Muscle of leg (tissue), 16 donors: ENCODE measurements at places on chromosomes 16 and 17. TPM values are rescaled to one million over a fixed set of nuclear protein-coding genes. Genes with fewer than 3 reads are reported as not detected.
A peak's percentile ranks its signal among the peaks of the same experiment; 100 is the strongest.

DNA sequence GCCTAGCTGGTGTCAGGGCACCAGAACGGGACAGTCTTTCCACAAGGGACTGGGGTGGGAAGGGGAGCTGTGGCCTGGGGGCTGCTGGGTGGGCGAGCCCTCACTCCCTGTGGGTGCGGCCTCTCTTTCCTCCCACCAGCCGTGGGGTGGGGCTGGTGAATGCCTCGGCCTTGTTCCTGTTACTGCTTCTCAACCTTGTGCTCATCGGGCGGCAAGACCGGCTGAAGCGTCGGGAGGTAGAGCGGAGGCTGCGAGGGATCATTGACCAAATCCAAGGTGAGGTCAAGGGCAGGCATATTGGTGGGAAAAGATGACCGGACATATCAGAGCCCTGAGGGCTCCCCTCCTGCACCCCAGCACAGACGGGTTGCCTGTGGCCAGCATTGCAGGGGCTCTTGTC lies 29.2 kb downstream of the CASKIN2 start:
- H3K4me3 ChIP-seq, result no peak overlapping the region
- H3K4me1 ChIP-seq, result peaks cover 67% of the 10 kb centered on the region
- H3K27ac ChIP-seq, result no peak overlapping the region
- H3K36me3 ChIP-seq, result peaks cover 45% of the 10 kb centered on the region

GRCh38 chr17:80918731-80919130 lies 72.9 kb upstream of the CHMP6 start:
- no peak for DNase-seq
- H3K4me1 ChIP-seq, result peaks cover 37% of the 10 kb centered on the region
- peak overlapping the region; percentile 31 for H3K27ac ChIP-seq
- peaks cover 44% of the 10 kb centered on the region for H3K36me3 ChIP-seq
- H3K4me3 ChIP-seq, result no peak overlapping the region

DNA sequence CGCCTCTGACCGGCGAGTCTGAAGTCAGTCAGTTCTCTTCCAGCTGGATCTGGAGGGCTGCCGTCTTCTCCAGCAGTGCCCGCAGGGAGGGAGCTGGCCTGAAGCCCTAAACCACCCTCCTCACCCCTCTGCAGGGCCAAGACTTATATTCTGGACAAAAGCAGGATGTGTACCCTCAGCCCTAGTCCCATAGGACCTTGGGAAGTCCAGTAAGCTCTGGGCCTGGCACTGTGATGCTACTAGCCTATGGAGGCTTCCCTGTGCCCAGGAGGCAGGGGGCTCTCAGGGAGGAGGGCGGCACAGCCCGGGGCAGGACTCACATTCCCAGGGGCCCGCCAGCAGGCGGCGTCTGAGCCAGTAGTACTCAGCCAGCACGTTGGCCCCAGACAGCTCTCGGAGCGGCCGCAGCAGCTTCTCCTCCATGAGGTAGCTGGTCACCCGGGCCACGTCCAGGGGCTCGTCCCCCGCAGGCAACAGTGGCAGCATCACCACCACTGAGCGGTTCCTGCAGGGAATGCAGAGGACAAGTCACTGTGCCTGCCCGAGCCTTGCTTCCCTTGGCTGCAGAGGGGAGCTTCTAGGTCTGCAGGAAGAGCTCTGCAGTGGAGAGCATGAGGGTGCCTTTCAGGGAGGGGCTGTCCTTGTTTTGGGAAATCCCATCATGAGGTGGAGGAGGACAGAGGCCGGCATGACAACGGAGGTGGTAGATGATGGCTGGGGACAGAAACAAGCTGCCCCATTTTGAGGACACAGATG lies 41.7 kb downstream of the RMI2 start:
- peaks cover 15% of the 10 kb centered on the region for H3K4me1 ChIP-seq
- no peak for DNase-seq

- peaks cover 2% of the 10 kb centered on the region for H3K36me3 ChIP-seq
- no peak overlapping the region for H3K4me3 ChIP-seq
- DNase-seq, result no peak
- no peaks in the 10 kb centered on the region for H3K27me3 ChIP-seq
- H3K4me1 ChIP-seq, result no peaks in the 10 kb centered on the region
- no peak overlapping the region for H3K27ac ChIP-seq
Observed at GRCh38 chr16:47612711-47613110, 151.6 kb downstream of the PHKB start.

DNA sequence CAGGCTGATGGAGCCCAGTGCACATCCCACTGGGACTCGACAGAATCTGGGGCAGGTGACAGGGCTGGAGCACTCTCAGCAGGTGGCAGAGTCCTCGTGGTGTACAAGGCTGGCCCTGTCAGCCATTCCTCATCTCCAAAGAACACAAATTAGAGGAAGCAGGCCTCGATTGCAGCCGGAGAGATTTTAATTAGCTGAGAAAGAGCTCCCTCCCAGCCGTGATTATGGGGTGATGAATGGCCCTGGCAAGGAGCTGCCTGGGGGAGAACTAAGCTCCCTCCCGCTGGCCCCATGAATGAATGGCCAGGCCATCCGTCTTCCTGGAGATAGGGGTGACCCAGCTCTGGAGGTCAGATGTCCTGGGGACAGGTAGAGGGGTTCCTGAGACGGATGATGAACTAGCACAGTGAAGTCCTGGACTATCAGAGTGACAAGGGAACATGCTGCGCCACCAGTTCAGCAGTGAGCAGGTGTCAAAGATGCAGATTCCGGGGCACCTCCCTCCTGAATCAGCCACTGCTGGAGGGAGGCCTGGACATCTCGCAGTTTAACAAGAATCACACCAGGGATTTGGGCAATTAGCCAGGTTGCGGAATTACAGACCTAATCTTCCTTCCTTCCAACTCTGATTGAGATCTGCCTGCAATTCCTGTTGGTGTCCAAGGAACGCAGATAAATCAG lies 35.5 kb downstream of the PIMREG start:
- no peak overlapping the region for H3K27ac ChIP-seq
- H3K27me3 ChIP-seq, result no peaks in the 10 kb centered on the region
- H3K4me3 ChIP-seq, result no peak overlapping the region
- peak; percentile 37 for DNase-seq

Gene MAP3K3
- total RNA-seq, result 23.7 TPM

GRCh38 chr17:62653826-62654761 lies 26.6 kb downstream of the MRC2 start:
- H3K27me3 ChIP-seq, result no peaks in the 10 kb centered on the region
- peaks cover 2% of the 10 kb centered on the region for H3K36me3 ChIP-seq
- no peak overlapping the region for H3K4me3 ChIP-seq

Gene SLC6A2
- 2.3 TPM for total RNA-seq

- no peak overlapping the region for H3K27ac ChIP-seq
- no peaks in the 10 kb centered on the region for H3K27me3 ChIP-seq
- H3K4me3 ChIP-seq, result no peak overlapping the region
Observed at GRCh38 chr16:8675183-8676159, 1.1 kb downstream of the ABAT start.

DNA sequence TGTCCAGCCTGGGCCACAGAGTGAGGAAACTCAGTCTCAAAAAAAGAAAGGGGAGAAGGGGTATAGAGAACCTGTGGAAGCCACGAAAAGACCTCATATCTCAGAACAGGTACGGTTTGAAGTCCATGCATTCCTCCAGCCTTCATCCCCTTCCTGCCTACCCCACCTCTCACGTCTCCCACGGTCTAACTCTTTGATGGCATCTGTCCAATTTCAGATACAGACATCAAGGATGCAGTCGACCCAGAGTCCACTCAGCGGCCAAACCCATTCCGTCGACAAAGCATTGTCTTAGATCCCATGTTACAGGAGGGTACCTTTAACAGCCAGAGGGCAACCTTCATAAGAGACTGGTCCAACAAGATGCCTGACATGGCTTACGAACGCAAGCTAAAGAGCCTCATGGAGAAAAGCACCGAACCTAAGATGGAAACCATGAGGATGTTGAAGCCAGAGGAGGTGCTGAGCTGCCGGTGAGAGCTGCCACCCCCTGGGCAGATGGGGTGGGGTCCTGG lies 22.7 kb downstream of the C16orf78 start:
- no peaks in the 10 kb centered on the region for H3K4me1 ChIP-seq
- no peak overlapping the region for H3K27ac ChIP-seq
- no peak for DNase-seq
- H3K4me3 ChIP-seq, result no peak overlapping the region

- no peak for DNase-seq
- peaks cover 9% of the 10 kb centered on the region for H3K4me1 ChIP-seq
- H3K27ac ChIP-seq, result no peak overlapping the region
- H3K4me3 ChIP-seq, result no peak overlapping the region
- H3K36me3 ChIP-seq, result no peaks in the 10 kb centered on the region
Observed at GRCh38 chr17:48530208-48530886, 464 bp downstream of the HOXB1 start.

- H3K27ac ChIP-seq, result no peak overlapping the region
- peaks cover 31% of the 10 kb centered on the region for H3K36me3 ChIP-seq
- DNase-seq, result no peak
- H3K4me1 ChIP-seq, result peaks cover 16% of the 10 kb centered on the region
- peaks cover 12% of the 10 kb centered on the region for H3K27me3 ChIP-seq
- H3K4me3 ChIP-seq, result no peak overlapping the region
Observed at GRCh38 chr17:44012391-44012790, 2.4 kb downstream of the TMEM101 start.

- no peaks in the 10 kb centered on the region for H3K27me3 ChIP-seq
- H3K4me3 ChIP-seq, result no peak overlapping the region
- peak; percentile 52 for DNase-seq
Observed at GRCh38 chr17:49393491-49394255, 21.0 kb downstream of the PHB1 start.

- DNase-seq, result peak; percentile 4
- H3K27ac ChIP-seq, result no peak overlapping the region
- H3K36me3 ChIP-seq, result peaks cover 68% of the 10 kb centered on the region
- peaks cover 16% of the 10 kb centered on the region for H3K4me1 ChIP-seq
Observed at GRCh38 chr16:31130899-31131298, 4.6 kb downstream of the PRSS8 start.

DNA sequence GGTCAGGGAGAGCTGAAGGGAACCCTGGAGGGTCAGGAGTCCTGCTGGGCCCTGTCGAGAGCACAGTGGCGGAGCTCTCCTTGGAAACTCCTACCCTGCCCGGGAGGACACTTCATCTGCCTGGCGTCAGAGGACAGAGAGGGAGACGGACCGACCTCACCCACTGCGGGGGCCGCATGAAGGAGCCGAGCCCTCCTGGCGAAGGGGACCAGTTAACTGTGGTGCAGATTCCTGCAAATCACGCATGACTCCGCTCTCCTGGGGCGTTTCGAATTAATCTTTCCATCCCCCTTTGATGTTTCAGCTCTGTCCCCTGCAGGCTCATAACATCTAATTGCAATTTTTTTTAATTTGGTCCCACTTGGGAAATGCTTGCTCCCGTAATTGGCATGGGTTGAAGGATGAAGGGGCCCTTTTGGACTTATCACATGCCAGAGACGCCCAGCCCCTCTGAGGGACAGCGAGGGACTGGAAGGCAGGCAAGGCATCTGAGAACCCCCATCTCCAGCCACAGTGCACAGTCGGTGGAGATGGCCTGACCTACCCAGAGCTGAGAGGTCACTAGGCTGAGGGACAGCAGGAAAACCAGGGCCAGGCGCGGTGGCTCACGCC lies 26.5 kb downstream of the RPH3AL start:
- DNase-seq, result no peak
- H3K4me3 ChIP-seq, result no peak overlapping the region
- peaks cover 3% of the 10 kb centered on the region for H3K27me3 ChIP-seq
- peaks cover 8% of the 10 kb centered on the region for H3K36me3 ChIP-seq

GRCh38 chr16:57624806-57625500 lies 3.5 kb upstream of the ADGRG1 start:
- H3K36me3 ChIP-seq, result no peaks in the 10 kb centered on the region
- DNase-seq, result no peak
- peaks cover 37% of the 10 kb centered on the region for H3K4me1 ChIP-seq
- H3K27me3 ChIP-seq, result peaks cover 25% of the 10 kb centered on the region

- H3K27me3 ChIP-seq, result peaks cover 89% of the 10 kb centered on the region
- no peaks in the 10 kb centered on the region for H3K36me3 ChIP-seq
- no peak overlapping the region for H3K27ac ChIP-seq
- peaks cover 27% of the 10 kb centered on the region for H3K4me1 ChIP-seq
- no peak overlapping the region for H3K4me3 ChIP-seq
Observed at GRCh38 chr16:56672761-56673536, 3.3 kb downstream of the MT1H start.

- peaks cover 48% of the 10 kb centered on the region for H3K4me1 ChIP-seq
- DNase-seq, result peak; percentile 59
- peak overlapping the region; percentile 73 for H3K27ac ChIP-seq
- H3K27me3 ChIP-seq, result no peaks in the 10 kb centered on the region
- peaks cover 24% of the 10 kb centered on the region for H3K36me3 ChIP-seq
Observed at GRCh38 chr17:67056746-67057490, 12.6 kb downstream of the CACNG1 start.

GRCh38 chr16:15834502-15834901 lies 22.3 kb downstream of the MYH11 start:
- H3K4me1 ChIP-seq, result peaks cover 2% of the 10 kb centered on the region
- H3K4me3 ChIP-seq, result no peak overlapping the region
